ENCODE measurements at places on chromosomes 4 and X. TPM values are rescaled to one million over a fixed set of nuclear protein-coding genes. Genes with fewer than 3 reads are reported as not detected.

DIPK2B gene
- total RNA-seq = not detected

FAM184B gene
- 0.02 TPM for total RNA-seq

RADX gene
- 4.9 TPM for total RNA-seq

CSAG1 gene
- 0.63 TPM for total RNA-seq

ARHGAP6 gene
- total RNA-seq = 31.1 TPM
